ENCODE measurements at places on chromosomes 11 and 22.

DNA sequence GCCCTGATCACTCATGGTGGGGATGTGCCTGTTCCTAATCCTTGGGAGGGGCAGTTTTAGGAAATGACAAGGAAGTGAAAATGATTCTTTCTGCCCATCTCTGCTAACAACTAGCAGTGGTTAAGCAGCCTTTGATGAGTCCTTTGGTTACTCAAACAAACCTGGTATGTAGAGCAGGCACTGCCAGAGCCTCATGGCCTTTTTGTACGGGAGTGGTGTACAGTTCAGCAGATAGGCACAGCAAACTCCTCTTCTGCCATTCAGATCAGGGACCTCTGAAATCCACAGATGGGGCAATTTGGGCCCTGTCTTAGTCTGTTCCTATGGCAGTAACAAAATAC lies 66.2 kb downstream of the FZD4 start:
- DNase-seq = no peak

- no peak for DNase-seq
Observed at GRCh38 chr11:14179116-14179820, 179.7 kb downstream of the RRAS2 start.

DNA sequence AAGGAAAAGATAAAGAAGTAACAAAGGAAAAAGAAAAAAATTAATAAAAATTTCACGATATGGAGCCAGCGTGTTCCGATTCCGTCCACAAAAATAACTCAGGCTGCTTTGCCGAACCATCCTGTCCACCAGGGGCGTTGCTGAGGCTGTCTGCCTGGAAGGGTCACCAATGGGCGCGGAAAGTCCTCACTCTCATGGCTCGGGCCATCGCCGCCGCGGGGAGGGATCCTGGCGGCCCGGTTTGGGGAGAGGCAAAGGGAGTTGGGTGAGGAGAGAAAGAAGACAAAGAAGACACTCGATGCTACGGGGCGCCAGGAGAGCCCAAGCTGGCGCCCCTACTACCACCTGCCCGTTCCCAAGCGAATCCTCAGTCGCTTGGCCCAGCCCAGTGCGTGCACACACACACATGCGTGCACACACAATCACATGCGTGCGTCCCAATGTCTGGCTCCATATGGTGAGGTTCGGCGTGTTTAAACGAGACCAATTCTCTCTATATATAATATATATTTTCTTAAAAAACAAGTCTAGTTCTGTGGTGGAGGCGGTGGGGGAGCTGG lies 5.6 kb upstream of the PYGM start:
- no peak for DNase-seq

GRCh38 chr11:11444804-11445131 lies 91.7 kb upstream of the CSNK2A3 start:
- DNase-seq = no peak

DNA sequence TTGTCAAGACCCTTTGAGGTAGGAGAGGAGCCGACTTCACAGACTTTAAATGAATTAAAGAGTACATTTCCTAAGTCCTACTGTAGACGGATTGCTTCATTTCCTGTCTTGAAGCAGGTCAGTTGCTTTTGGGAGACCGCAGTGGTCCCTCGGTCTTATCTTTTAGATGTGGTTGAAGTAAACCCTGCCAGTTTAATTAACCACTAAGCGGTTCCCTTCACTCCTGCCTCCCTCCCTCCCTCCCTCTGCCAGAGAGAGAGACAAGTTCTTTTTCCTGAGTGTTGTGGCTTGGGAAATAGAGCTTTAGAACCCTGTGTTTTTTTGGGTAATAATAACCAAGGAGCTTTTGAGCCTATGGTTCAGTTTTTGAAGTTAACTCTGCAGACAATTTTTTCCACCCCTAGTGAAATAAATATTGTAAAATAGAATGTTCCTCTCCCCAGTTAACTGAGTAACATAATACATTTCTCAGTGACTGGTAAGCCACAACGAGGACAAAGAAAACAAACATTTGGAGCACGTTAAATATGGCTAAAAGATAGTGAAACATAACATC lies 147.5 kb downstream of the LDLRAD3 start:
- no peak for DNase-seq

Measured in CD4-positive, alpha-beta T cell treated with Interleukin-4 for 4 hours (primary cell).